SK-MEL-5 (cell line): ENCODE measurements at places on chromosomes 1 and 21. TPM values are rescaled to one million over a fixed set of nuclear protein-coding genes. Genes with fewer than 3 reads are reported as not detected.

TNFRSF4 gene
- not detected in 2 replicates for total RNA-seq

NBPF4 gene
- total RNA-seq, result not detected in 2 replicates

DNA sequence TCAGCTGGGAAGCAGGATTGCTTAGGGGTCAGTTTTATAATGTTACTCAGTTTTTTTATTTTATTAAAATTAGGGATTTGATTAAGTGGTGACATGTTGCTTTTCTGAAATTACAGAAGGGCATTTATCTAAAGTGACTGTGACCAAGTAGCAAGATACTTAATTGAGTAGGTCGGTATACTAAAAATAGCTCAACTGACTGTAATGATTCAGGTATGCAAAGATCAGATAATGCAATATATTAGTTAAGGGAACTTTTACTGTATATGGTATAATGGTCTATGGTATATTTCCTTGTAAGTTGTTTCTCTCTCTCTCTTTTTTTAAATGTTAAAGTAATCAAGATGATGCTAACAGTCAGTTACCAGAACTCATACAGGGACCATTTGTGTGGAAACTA, 26.2 kb downstream of the RLF start:
- DNase-seq, result no peak

DNA sequence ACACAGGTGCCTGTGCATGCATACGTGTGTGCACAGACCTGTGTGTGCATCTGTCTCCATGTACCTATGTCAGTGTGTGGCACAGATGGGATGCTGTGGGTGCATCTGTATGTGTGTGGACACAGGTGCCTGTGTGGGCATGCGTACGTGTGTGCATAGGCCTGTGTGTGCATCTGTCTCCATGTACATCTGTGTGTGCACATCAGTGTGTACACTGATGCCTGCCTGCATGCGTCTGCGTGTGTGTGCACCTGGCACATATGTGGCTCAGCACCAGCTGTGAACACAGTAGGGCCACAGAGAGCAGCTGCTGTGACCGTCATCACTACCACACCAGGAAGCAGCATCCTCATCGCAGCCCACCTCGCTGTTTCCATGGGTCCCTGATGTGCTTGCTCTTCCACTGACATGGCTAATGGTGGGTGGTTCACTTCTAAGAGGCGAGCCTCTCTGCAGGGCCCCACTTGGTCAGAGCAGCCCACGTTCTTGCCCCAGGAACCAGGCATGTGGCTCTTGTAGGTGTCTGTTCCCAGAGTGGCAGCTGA, 9.6 kb upstream of the SPATC1L start:
- DNase-seq, result no peak

- no peak for DNase-seq
Observed at GRCh38 chr1:78437941-78438340, 52.8 kb upstream of the PTGFR start.

DNA sequence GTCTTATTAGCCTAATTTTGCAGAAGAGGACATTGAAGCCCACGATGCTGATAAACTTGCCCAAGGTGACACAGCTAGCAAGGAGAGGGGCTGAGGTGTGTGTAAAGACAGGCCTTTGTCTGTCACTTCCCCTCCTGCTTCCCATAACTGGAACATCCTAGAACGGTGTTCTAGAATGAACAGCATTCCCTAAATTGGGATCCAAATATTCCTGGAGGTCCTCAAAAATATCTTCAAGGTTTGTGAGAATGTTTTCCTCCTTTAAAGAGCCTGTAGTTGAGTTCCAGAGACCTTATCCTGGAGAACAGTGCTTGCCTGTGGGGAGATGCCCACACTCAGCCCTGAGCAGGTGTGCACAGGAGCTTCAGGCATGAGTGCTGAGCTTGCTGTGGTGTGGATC, 41.5 kb upstream of the SAMD13 start:
- DNase-seq, result no peak
